ENCODE measurements at places on chromosomes 12 and 14.

DNA sequence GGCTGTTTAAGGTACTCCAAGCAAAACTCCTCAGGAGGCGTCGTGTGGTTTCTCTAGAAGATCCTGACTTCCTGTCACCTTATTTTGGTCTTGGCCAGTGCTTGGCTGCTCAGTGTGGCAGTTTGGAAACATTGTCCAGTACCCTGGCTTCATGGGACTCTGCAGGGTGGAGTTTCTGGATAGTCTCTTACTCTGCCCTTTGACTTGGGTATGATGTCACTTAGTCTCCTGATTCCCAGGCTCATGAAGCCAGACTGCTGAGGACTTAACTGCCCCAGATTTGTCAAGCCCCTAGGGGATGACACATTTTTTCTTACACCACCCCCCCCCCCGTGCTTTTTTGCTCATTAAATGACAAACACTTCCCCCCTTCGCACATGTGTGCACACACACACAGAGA, 82.7 kb downstream of the ADCK1 start:
- no peak for DNase-seq

GRCh38 chr12:75747572-75748021, 236.2 kb upstream of the KRR1 start:
- no peak for DNase-seq

GRCh38 chr12:89058402-89058801, 293.9 kb downstream of the DUSP6 start:
- DNase-seq: no peak

DNA sequence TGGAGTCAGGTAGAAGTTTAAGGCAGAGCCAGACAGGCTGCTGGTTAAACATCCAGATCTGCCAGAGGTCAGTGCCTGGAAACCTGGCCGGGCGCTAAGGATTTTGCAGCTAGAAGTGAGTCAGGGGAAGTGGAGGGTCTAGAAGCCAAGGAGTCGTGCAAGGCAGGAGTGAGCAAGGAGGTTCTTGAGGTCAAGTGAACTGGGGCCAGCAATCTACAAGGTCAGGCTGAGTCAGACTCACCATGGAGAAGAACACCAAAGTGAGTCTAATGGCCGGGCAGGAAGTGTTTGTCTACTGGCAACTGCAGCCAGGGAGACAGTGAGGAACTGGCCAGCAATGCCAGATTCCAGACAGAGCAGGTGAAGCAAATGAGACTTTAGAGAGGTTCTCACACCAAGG, 628.2 kb downstream of the ETNK1 start:
- no peak for DNase-seq

GRCh38 chr12:57039016-57039798, 10.7 kb downstream of the MYO1A start:
- DNase-seq: no peak

DNA sequence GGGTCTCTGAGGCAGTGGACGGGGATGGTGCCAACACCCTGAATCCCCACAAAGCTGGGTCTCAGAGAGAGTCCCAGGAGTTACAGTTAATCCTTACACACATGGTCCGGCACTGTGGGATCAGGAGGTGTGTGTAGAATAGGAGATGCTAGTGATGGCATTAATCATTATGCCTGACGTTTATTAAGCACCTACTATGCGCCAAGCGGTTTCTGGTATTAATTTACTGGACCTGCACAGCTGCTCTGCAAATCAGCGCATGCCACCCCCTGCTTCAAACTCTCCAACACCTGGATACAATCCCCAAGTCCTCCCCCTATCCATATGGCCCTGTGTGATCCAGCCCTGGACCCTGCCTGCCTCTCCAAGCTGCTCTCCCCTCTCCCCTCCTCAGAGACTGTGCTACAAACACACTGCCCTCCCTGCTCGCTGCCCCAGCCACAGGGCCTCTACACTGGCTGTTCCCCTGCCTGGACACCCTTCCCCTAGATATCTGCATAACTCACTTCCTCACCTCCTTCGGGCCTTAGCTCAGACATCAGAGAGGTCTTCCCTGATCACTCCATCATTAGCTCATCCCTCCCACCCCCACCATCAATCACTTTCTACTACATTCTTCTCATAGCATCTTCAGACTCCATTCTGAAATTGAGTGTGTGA, 86.0 kb downstream of the RFLNA start:
- no peak for DNase-seq

- DNase-seq: no peak
These were observed 3.7 kb downstream of the DHRS7 start for GRCh38 chr14:60161196-60162107.

GRCh38 chr12:72089678-72090077, 151.0 kb downstream of the TPH2 start:
- no peak for DNase-seq

DNA sequence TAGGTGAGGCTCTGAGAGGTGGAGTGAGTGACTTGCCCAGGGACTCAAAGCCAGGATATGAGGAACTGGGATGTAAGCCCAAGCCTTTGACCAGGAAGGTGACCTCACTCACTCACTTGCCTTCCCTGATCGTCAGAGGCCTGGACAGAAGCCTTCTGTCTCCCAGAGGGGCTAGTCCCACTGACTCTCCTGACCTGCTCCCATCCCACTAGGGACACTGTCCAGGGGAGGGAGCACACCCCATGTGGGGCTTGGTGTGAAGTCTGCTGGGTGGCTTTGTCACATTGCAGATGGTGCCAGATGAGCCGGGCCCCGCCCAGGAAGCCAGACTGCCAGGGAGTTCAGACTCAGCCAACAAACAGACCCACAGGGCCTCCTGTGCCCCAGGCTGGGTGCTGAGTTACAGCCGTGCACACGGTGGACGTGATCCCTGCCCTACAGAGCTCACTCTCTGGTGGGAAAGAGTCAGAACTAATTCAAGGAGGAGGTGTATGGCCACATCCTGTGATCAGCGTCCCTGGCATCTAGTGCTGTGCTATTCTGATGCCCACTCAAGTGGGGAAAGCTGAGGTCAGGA, 28.3 kb downstream of the MMAB start:
- peak; percentile 65 for DNase-seq

DNA sequence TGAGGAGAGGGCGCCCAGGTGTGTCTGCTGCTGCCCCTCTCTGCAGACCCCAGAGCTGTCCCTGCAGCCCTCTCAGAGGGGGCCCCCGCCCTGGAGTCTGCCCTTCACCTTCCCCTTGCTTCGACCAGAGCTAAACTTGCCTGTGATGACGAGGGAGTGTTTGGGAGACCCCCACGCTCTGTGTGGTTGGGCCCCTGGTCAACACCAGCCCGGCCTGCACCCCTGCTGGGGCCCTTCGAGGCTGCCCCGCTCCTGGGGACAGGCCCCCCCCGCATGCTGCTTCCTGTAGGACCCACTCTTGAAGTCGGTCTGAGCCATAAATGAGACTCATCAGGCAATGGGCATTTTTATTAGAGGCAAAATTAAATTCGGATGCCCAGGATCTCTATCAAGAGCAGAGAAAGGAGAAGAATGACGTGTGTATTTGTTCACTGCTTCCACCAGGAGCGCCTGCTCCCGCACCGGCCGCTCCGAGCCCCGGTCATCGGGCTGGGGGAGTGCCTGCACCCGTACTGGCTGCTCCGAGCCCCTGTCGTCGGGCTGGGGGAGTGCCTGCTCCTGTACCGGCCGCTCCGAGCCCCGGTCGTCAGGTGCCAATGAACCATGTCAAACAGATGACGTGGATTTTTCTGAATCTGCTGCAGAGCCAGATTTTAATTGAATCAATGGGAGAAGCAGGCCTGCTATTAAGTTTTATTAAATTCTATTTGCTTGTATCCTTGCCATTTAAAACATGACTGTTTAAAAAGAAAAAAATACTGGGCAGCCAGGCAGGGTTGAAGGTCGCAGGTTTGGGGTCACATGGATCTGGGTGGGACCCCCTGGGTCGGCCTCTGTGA, 47.7 kb downstream of the NOC4L start:
- DNase-seq: no peak

DNA sequence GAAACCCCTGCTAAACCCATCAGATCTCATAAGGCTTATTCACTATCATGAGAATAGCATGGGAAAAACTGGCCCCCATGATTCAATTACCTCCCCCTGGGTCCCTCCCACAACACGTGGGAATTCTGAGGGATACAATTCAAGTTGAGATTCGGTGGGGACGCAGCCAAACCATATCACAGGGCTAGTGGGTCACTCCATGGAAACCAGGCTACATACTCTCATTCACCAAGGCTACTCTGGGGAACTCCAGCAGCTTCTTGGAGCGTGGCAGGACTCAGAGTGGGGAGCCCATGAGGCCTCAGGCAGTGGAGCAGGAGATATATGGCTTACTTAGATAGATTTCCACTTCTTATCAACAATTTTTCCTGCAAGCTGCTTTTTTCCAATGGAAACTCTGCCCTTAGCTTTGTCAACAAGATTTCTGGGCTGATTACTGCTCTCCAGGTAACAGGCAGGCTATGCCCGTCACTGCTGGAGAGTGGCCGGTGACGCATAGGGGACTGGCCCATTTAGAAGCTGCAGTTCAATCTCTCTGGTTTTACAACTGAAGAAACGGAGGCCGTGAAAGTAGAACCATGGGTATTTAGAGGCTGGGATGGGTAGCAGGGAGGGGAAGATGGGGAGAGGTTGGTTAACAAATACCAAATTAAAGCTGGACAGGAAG, 16.5 kb downstream of the VDR start:
- no peak for DNase-seq

- DNase-seq: no peak
These were observed 65.2 kb downstream of the NINJ2 start for GRCh38 chr12:597926-598568.

DNA sequence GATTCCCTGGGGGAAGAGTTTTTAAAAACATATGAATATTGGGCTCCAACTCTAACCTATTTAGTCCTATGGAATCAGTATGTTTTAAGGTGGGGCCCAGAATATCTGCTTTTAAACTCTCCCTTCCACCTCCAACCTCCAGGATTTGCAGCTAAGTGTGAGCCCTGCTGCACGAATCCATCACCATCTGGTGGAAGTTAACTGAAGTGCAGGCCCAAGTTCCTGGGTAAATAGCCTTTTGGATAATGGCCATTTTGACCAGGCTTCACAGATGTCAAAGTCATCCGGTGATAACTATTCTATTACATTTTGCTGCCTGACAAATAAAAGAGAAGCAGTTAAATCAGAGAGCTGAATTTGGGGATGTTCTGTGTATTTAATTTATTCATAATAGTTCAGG, 58.1 kb upstream of the RMST start:
- no peak for DNase-seq

- DNase-seq: no peak
These were observed 336.7 kb upstream of the RPL10L start for GRCh38 chr14:46988312-46988711.

DNA sequence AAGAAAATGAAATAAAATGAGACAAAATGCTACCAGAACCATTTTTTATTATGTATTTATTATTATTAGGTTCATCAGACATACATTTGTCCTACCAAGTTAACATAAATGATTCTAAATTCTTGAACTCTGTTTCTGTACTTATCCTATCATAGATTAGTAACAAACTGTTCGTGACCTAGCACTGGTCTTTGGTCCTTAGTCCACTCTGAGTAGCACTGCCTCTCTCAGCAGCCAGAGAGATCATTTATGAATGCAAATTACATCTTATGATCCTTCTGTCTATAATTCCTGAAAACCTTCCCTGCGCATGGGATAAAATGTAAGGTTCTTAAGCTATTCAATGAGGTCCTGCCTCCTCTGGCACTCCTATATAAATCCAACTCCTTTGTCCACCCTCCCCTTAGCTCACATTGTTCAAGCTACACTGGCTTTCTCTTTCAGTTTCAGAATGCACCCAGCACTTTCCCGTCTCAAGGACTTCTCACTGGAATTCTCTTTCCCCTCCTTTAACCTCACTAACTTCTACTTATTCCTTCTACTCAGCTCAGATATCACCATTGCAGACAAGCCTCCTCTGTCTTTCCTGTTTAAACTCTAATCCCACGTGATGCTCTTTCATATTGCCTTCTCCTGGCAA, 17.1 kb downstream of the PDZRN4 start:
- no peak for DNase-seq

GRCh38 chr12:108119126-108119973, 9.7 kb upstream of the WSCD2 start:
- peak; percentile 9 for DNase-seq

GRCh38 chr14:35855876-35856481, 29.8 kb downstream of the BRMS1L start:
- no peak for DNase-seq

DNA sequence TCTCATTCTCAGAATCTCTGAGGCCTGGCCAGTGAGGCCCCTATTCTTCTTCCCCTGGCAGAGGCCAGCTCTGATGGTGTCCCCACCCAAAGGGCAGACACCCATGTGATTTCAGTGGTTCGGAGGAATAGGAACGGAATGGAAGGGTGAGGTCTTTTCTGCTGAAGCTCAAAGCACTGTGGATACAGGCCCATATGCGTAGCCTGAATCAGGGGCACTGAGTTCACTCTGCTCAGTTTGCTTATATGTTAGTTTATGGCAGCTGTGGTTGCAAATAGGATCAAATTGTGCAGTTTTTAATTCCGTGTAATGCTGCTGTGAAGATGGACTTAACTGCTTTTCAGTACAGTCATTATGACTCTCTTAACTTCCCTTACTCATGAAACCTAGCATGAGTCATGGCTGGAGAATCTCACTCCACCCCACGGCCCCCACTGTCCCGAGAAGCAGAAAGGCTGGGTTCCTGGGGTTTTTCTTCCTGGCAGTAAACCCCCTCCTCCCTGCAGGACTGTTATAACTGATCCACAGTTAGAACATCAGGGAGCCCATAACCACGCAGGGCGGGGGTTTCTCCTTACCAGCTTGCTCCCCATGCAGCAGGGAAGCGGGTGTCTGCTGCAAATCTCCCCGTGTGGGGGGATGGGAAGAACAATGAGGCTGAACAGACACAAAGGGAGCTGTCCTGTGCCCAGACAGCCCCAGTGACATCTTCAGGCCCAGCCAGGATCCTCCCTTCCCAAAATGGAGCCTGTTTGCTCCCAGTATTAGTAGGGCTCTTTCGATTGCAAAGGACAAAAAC, 122.7 kb downstream of the SLC38A6 start:
- no peak for DNase-seq

DNA sequence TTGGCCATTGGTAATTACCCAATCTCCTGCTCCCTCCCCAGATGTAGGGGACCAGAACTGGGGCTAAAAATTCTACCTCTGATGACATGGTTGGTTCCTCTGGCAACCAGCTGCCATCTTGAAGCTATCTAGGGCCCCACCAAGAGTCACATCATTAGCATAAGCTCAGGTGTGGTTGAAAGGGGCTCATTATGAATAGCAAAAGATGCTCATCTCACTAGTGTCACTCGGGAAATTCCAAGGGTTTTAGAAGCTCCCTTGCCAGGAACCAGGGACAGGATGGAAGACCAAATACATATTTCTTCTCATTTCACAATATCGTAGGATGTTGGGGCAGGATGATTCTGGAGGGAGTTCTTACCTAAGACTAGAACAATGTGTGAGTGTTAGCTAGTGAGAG, 38.6 kb downstream of the EID3 start:
- DNase-seq: no peak

GRCh38 chr14:51978681-51979085, 10.7 kb upstream of the RTRAF start:
- DNase-seq: no peak

DNA sequence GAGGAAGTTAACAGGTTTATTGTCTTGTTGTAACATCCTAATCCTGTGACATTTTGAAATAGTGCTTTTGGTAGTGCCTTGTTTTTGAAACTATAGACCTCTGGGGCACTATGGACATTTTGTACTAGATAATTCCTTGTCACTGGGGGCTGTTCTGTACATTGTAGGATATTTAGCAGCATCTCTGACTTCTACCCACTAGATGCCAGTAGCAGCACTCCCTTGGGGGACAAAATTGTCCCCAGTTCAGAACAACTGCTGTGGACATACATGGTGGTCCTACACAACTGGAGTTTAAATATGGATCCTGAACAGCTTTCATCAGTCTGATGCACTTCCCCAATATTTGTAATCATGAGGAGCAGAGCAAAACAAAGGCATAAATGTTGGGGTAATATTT, 264.7 kb downstream of the RAD51B start:
- DNase-seq: no peak

- DNase-seq: no peak
These were observed 122.4 kb downstream of the GPR135 start for GRCh38 chr14:59342516-59343484.
